Lower leg skin (tissue), 4 donors: ENCODE measurements at places on chromosomes 5 and 9.

DNA sequence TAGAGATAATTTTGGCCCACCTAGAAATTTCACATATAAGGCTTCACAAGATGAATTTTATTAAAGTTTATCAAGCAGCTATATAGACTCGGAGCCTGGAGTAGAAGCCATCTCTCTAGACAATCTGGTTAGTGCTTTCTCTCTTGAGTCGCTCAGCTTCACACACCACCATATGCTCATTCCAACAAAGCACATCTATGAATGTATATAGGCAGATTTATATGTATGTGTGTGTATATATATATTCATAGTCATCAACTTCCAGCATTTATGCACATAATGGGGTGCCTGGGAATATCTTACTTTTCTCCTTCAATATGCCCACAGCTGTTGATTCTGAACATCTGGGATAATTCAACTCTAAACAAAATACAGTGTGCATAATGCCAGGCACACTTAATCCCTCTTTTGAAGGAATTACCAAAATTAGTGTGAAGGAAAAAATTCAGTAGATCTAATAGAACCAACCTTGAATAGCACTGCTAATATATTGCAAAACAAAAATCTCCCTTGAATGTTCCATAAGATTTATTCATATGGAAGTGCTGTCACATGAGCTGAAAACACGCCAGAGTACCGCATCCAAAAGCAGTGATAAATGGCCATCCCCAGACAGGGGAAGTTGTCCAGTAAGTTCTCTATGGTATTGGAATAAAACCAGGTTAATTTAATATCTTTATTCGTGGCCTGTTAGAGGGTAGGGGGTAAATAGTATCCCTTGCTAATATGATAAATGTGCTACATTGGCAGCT lies 56.0 kb upstream of the MOCS2 start:
- DNase-seq: no peak

DNA sequence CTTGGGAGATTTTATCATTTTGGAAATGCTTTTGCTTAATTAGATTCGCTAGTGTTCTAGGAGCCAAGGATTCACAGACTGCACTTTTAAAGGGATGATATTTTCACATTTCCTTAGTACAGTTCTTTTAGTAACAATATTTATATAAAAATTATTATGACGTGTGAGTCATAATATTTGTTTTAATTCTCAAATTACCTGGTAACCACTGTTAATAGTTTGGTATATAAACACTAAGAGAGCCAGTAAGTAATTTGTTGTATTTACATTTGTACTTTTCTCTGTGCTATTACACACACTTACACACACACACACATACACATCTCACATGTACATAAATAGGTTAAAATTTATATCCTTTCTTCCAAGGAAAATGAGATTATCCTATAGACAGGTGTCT lies 58.8 kb upstream of the RAD23B start:
- DNase-seq: no peak

DNA sequence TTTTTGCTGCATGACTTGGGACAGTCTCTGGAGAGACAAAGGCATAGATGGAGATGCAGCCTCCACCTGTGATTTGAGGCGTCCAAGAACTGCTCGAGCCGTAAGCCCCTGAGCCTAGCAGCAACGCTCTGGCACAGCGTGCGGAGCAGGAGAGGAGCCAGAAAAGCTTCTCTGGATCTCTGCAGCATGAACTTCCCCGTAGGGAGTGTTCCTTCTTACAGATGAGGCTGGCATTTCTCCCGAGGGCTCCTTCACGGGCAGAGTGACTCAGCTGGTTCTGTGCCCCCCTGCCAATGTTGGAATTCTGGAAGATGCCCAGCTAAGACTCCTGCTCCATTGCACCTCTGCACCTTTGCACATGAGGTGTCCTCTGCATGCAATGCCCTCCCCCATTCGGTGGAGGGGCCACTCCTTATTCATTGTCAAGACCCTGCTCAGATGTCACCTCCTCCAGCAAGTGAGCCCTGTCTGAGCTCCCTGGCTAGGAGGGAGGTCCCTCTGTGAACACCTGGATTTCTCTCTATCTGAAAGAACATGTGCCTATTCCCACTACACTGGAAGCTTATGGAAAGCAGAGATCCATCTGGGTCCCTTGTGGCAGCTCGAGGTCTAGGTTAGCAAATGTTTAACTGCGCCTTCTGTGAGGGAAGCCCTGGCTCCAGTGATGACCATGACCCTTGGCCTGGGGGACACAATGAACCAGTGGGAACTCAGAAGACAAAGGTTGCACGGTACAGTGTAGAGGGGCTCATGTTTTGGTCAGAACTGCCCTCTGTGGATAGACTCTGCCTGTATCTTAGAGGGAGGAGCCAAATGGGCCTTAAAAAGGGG lies 39.6 kb downstream of the SH3PXD2B start:
- no peak for DNase-seq

DNA sequence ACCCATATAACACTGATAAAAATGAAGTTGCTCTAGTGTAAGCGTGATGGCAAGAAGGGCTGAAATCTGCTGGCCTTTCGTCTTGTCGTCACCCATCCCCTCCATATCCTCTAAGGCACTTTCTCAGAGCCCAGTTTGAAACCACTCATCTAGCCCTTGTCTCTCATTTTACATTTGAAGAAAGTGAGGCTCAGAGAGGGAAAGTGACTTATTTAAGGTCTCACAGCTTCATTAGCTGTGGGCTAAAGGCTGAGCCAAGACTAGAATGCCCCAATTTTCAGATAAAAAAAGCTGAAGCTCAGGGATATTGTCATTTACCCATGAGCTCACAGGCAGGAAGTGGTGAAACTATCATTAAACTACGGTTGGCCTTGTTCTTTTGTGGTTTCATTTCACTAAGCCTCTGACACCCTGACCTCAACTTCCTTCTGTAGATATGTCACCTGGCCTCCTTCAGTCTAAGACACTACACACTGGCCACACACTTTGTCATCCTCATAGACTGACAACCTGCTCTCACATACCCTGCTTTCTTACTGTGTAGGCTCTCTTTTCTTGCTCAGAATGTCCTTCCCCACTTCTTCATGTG lies 176.7 kb upstream of the DMAC1 start:
- DNase-seq: no peak

GRCh38 chr5:81537905-81538547 lies 144.1 kb upstream of the ACOT12 start:
- no peak for DNase-seq

DNA sequence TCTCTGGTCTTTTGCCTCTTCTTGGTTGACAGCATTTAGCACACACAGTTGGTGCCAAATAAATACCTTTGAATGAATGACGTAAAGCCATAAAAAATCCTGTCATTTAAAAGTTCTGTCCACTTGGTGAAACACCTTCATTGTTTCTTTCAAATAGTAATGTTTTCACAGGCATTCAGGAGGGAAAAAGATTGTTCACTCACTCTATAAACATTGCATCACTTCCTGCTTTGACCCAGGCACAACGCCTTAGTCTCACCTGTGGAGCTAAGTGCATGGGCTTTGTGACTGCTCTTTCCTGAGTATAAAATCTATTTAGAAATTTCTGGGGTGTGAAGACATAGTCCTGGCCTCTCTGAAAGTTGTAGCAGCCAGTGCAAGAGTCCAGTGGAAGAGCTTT lies 88.9 kb upstream of the CXCL14 start:
- DNase-seq: no peak

GRCh38 chr5:67143549-67143948 lies 53.0 kb downstream of the CD180 start:
- DNase-seq: no peak

- DNase-seq: no peak
These were observed 16.8 kb downstream of the MACROH2A1 start for GRCh38 chr5:135382106-135382790.

DNA sequence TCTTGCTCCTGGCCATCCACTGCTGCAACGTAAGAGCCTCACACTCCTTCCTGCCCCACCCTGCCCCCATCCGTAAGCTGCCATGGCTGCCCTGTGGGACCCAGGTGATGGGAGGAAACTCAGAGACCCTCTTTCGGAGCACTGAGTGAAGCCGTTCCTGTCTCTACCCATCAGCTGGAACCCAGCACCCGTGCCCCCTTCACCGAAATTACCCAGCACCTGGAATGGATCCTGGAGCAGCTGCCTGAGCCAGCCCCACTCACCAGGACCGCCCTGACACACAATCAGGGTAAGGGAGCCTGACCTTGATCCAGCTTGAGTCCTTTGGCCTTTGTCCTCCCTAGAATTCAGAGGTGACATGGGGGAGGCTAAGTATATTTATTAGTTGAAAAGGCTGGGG lies 3.2 kb downstream of the TESK1 start:
- no peak for DNase-seq

GRCh38 chr5:31300501-31300900 lies 107.0 kb downstream of the CDH6 start:
- DNase-seq: no peak

DNA sequence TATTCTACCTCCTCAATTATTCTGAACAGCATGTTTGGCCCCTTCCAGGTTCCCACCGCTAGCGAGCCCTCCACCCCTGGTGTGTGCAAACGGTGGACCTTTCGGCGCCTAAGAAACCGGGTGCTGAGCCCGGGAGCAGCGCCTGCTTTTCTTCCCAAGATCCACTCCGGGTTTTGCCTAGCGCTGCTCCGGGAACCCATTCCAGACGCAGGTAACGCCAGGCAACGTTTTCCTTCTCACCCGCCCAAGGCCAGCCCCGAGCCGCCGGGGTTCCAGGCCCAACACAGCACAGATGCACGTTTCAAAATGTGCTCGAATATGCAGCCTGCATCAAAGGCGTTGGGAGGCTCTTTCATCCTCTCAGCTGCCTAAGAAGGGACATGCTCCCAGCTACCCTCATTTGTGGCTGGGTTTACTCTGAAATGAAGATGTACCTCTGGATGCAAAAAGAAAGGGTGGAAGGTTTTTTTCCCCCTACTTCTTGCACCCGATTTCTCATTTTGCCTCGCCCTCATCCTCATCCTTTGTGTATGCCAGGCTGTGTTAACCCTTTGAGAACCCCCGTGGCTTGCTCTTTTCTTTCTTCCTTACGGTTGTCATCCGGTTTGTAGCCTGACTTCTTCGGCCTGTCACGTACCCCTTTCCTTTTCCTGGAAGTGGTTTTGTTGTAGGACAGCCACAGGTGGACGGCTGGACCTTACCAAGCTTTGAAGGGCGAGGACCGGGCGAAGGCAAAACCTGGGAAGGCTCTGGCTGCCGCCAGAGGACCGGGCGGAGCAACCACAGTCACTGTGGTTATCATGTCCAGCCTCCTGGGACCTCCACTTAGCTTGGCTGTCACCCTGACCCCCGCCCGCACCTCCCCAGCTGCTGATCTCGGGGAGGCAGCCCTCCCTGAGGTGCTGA lies 226.9 kb downstream of the SMARCA2 start:
- peak; percentile 95 for DNase-seq

- DNase-seq: peak; percentile 50
These were observed 20.7 kb downstream of the FAXDC2 start for GRCh38 chr5:154829589-154830218.

DNA sequence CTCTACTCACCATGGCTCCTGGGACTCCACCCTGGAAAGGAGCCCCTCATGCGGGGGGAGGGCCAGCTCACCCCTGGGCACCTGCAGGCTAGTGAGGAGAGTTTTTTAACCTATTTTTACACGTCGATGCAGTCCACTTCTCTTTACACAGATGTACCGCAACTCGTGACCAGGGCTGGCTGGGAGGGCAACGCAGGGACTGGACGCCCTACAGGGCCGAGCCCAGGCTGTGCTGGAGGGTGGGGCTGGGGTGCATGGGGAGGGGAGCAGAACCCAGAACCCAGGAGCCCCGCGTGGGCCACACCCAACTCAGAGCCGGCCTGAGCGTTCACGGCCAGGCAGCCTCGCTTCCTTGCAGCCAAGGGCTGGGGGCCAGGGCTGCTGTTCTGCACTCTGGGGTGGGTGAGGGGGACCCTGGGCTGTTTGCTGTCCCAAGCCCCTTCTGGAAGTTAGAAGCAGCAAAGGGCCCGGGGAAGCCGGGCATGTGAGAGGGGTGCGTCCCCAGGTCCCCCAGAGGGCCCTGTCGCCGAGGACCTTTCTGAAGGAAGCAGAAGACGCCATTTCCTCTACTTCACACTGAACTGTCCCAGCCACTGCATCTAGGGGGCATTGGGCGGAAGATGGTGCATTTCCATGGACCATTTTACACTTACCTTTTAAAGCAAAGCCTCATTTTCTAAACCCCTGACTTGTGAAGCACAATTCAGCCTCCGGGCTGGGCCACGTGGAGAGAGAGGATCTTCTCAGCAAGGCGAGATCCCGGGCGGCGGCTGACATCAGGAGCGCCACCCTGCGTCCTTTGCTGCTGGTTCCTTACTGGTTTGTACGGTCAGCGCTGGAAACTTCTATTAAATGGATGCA lies 90.5 kb downstream of the KCNT1 start:
- DNase-seq: no peak

GRCh38 chr9:95004411-95005277 lies 278.1 kb downstream of the AOPEP start:
- no peak for DNase-seq

- no peak for DNase-seq
These were observed 27.9 kb upstream of the LPCAT1 start for GRCh38 chr5:1551426-1552301.
